ENCODE measurements at places on chromosomes 16 and 17.

DNA sequence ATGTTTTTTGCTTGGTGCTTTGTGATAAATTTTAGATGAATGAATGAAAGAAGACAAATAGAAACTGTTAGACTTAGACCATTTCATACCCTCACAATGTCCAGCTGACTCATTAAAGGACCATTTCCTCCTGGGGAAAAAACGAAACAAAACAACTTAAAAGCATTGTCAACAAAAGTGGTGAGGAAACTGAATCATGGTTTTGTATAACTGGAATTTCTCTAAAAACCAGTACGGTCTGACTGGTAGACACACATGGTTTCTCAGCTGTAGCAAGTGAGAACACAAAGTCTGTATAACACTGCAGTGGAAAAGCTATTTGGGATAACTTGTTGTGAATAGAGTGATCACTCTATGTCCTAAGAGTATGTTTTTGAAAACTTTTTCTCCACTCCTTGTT, 5.3 kb upstream of the DDX52 start:
- DNase-seq = no peak

DNA sequence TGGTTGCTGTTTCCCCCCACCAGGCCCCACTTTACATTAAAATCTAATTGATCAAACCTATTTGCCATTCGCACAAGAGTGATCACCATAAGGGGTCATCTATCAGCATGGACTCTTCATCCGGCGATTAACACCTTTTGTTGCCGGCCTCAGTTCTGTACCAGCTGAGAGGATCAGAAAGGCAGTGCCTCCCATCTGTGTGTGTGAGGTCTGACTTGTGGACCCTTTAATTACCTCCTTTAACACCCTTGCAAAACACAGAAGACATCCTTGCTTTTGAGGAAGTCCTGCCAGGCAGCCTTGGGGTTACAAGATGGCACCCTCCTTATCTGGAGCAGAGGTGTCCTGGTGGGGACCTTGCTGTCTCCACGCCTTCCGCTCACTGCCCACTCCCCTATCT, 77.2 kb upstream of the IRX3 start:
- no peak for DNase-seq

- DNase-seq = no peak
Measured at GRCh38 chr17:19306160-19307111, 56.1 kb downstream of the B9D1 start.

DNA sequence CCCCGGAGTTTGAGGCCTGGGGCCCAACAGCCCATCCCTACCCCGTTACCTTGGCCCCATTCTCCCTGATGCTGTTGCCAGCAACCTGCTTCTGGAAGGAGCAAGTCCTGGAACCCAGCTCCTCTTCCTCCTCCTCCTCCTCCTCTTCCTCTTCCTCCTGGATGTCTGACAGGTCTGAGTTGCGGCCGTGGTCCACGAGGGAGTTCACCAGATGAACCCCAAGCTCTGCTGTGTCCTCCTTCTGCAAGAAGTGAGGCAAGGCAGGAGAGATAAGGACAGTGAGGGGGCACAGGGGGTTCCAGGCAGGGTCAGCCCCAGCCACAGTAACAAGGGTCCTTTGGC, 18.7 kb downstream of the TSPOAP1 start:
- DNase-seq = no peak

DNA sequence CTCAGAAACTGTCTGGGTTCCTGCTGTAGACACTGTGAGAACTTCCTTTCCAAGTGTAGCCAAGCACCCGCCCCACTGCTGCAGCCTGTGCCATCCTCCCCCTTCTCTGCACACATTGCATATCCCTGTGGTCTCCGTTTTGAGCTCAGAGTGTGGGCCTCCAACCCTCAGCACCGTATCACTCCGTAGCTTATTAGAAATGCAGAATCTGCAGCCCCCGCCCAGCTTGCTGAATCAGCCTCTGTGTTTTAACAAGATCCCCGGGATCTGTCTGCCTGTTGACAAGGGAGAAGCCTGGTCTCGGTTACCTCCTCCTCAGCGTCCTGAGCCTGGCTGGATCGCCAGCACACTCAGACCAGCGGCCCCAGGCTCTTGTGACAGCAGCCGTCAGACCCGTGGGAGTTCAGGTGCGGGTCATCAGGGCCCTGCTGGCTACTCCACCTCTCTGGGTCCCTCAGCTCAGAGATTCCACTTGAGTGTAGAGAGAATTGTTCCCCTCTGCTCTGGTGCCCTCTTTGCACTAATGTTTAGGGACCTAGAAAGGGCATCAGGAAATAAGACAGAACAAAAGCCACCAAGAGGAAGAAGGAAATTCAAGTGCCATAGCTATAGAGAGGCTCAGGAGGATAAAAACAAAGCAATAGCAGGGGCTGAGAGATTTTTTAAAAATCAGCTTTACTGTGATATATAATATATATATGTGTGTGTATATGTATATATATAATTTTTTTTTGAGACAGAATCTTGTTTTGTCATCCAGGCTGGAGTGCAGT, 92.3 kb downstream of the PITPNC1 start:
- no peak for DNase-seq

- DNase-seq = no peak
Measured at GRCh38 chr16:78436846-78437245, 337.4 kb downstream of the WWOX start.

- no peak for DNase-seq
Measured at GRCh38 chr16:676913-677312, 1.4 kb downstream of the RHBDL1 start.

DNA sequence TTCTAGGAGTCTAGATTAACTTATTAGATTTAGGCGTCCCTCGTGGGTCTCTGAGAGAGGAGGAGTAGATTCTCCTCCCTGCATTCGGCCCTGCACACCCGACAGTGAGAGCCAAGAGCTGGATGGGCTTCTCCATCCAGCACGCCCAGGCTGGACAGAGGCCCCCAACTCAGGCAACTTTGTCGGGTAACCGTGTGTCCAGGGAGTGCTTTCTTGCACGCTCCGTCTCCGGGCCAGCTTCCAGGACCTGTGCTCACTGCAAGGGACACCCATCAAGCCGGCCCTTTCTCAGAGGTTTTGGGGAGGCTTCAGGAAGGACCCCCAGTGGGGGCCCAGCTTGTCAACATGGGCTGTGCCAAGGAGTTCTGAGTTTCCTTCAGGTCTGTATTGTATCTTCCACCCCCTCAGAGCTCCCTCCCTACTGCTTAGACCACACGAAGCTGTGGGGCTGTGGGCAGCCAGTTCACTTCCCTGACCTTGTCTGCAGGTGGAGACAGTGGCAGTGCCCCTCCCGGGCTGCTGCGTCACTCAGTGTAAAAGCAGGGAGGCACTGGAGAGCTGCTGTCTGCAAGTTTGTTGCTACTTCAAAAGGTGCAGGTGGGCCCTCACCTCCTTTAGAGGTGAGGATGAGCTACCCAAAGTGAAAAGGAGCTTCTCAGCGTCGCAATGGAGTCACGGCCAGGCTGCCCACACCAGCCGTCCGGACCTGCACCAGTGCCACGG, 24.0 kb upstream of the C16orf78 start:
- no peak for DNase-seq

GRCh38 chr17:21289902-21290571, 5.5 kb downstream of the MAP2K3 start:
- DNase-seq = no peak

- DNase-seq = no peak
Measured at GRCh38 chr16:53625221-53625620, 78.4 kb downstream of the RPGRIP1L start.

DNA sequence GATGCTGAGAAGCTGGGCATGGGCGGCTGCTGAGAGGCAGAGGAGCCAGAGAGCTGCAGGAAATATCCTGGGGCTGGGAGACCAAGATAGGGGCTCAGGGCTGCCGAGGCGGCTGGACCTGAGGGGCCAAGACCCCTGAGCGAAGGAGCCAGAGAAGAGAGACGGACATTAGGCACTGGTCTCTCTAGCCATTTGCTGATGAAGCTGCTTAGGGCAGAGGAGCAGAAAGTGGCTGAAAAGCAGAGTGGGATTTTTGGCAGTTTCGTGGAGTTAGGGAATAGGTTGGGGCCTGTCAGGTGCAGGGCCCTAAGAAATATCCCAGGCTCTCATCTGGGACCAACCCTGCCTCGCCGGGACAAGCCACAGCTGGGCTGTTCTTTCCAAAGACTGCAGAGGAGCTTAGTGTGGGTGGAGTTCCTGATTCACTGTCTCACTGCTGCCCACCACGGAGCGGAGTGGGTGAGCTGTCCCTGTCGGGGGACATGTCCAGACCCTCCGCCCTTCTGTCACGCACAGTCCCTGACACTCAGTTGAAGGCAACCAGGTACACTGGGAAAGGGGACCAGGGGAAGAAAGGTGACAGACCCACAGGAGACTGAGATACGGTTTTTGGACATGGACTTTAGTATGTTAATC, 11.3 kb upstream of the DNASE1 start:
- no peak for DNase-seq

GRCh38 chr17:66963909-66964771, at the start of gene CACNG4:
TSS of gene CACNG4 (plus strand) at chr17:66964707. CDS start at chr17:66964912, 205 bp downstream.
- no peak for DNase-seq

- DNase-seq = no peak
Measured at GRCh38 chr17:46264456-46265198, 30.3 kb upstream of the LRRC37A start.

GRCh38 chr16:78786635-78787034, 687.2 kb downstream of the WWOX start:
- no peak for DNase-seq

- DNase-seq = no peak
Measured at GRCh38 chr17:55210292-55210691, 54.5 kb upstream of the HLF start.

DNA sequence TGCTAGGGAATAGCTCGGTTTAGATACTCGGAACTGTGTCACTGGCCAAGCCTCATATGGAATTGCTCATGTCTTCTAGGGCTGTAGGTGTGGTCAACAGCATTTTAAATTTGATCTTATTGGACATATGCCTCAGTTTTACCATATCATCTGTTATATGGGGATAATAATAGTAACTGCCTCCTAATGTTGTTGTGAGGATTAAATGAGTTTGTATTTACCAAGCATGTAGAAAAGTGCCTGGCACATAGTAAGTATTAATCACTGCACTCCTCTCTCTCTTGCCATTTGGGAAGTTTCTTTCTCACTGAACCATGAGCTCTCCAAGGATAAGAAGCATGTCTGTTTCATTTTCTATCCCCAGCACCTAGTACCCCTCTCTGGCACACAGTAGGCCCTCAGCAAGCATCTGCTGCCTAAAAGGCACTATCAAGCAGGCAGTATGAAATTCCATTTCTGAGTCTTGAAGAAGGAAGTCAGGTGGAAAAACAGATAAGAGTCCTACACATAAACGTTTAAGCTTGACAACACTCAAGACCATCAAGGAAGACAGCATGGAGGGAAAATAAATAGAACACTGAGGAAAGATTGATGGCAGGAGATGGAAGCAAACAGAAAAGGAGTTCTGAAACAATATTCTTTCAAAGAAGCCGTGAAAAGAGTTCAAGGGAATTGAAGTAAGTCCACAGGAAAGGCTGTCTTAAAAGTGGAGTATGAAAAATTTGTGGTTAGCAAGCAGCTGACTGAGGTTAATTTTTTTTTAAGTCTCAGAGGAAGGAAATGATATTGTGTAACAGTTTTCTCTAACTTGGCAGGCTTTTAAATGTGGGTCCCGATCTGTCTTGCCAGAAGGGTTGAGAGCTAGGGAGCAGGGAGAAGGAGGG, 2.2 kb upstream of the ATP6V0A1 start:
- no peak for DNase-seq

GRCh38 chr16:69324013-69324531, 6.3 kb downstream of the PDF start:
- no peak for DNase-seq

DNA sequence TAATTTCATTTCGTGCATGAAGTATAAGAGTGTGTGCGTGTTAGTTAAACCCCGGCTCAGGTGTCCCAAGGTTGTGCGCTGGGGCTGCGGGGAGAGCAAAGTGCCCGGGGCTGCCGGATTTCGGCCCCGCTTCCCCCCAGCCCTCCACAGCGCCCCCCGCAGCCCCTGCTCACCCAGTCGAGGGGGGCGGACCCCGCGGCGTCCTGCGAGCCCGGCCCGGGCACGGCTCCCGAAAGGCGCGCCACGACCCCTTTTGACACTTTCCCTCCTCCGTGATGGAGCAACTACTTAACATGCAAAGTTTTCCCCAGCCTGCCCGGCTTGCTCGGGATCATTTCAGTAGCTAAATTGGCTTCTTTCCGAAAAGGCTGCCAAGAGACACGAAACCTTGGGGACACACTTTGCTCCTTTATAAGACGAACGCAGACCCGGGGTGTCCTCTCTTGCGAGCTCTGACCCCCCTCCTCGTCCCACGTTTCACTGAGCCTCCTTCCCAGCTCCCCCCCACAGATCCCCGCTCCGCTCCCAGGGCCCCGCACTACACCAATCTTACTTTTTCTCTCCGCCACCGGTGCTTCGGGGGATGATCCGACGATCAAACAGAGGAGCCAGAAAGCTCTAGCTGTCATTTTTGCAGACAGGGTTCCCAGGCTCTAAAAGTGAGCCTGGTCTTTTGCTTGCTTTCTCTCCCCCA, 552 bp downstream of the C17orf58 start:
- DNase-seq = no peak
